Activated naive CD8-positive, alpha-beta T cell treated with anti-CD3 and anti-CD28 coated beads, Interleukin-2, amount 10 ng/mL, durations not matched to agents 7 days and 5 days (primary cell): ENCODE measurements at places on chromosomes 3 and 15. TPM values are rescaled to one million over a fixed set of nuclear protein-coding genes. Genes with fewer than 3 reads are reported as not detected.

The FEZF2 gene
- not detected for total RNA-seq

The CHRM5 gene
- total RNA-seq: not detected

The MAGEF1 gene
- 6.0 TPM for total RNA-seq

The TF gene
- 0.97 TPM for total RNA-seq

The STRIT1 gene
- total RNA-seq: not detected

The TMCC1 gene
- 22.1 TPM for total RNA-seq

The NRG4 gene
- total RNA-seq: not detected

The RBPMS2 gene
- total RNA-seq: not detected

The ABHD17C gene
- total RNA-seq: 2.1 TPM

The GPR27 gene
- total RNA-seq: 0.17 TPM

The WDR48 gene
- 39.4 TPM for total RNA-seq

The SENP2 gene
- total RNA-seq: 31.4 TPM

The AADACL2 gene
- not detected for total RNA-seq

The CCK gene
- total RNA-seq: not detected

The COLQ gene
- total RNA-seq: 3.5 TPM

The SLC6A20 gene
- not detected for total RNA-seq

The MGA gene
- 46.2 TPM for total RNA-seq

The MGLL gene
- 3.6 TPM for total RNA-seq

The IRAK2 gene
- 3.7 TPM for total RNA-seq

The SCN10A gene
- not detected for total RNA-seq

The FGD5 gene
- total RNA-seq: 0.17 TPM

The EFCAB12 gene
- total RNA-seq: 1.2 TPM

The SERPINI2 gene
- not detected for total RNA-seq

The LRRC15 gene
- not detected for total RNA-seq

The MIX23 gene
- total RNA-seq: 34.4 TPM

The GATM gene
- 2.9 TPM for total RNA-seq

The HRH1 gene
- 0.36 TPM for total RNA-seq

The RGMA gene
- total RNA-seq: not detected

The TMEM108 gene
- total RNA-seq: not detected

The TRIP4 gene
- total RNA-seq: 25.7 TPM

The STXBP5L gene
- total RNA-seq: not detected

The GATA2 gene
- total RNA-seq: not detected

The SAMMSON gene
- total RNA-seq: not detected

The CHRNA7 gene
- 0.44 TPM for total RNA-seq

The AQP9 gene
- 0.30 TPM for total RNA-seq

The GOLGA8M gene
- total RNA-seq: 11.3 TPM
